ENCODE measurements at places on chromosomes 7 and 10.

DNA sequence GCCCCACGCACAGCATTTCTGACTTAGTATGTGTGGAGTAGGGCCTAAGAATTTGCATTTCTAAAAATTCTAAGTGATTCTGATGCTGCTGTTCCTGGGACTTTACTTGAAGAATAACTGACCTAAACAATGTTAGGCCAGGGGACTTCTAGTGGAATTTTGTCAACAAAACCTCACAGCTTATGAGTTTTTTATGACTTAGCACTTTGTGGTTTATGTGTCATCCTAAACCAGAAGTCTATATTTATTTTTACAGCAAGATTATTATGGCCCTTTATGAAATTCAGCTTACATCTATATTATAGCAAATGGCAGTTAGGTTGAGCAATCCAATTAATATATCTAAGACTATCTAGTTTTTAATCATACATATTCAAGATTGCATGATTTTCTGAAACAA is 24.6 kb upstream of the BET1 start:
- DNase-seq = no peak

GRCh38 chr10:74822101-74822500 is 4.3 kb upstream of the KAT6B start:
- DNase-seq = no peak

DNA sequence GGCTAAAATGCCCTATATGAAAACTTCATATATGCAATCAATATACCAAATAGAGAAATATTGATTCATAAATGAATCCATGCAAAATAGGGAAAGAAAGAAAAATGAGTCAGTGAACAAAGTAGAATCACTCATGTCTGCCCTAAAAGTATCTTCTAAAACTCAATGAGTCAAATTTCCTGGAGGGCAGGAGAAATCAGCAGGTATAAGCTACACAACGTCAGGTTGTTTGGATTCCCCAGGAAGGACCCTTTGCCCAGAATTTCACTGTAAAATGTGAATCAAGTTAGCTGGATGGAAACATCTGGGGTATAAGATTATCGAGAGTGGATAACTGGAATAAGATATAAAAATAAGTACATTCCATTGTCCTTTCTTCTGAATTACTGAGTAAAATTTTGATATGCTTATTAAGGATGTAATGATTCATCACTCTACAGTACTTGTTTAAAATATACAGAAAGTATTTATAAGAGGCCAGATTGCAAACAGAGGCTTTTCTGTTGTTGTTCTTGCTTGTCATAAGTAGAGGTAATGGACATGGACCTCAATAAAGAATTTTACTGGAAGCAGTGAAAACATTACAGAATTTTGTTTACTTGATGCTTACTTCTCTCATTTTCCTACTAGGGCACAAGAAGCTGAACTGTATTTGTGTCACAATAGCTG is 99.0 kb downstream of the AGMO start:
- DNase-seq = no peak

GRCh38 chr7:139714163-139714901 is 63.5 kb downstream of the HIPK2 start:
- DNase-seq = no peak

GRCh38 chr10:63707254-63707910 is 186.2 kb downstream of the REEP3 start:
- no peak for DNase-seq

DNA sequence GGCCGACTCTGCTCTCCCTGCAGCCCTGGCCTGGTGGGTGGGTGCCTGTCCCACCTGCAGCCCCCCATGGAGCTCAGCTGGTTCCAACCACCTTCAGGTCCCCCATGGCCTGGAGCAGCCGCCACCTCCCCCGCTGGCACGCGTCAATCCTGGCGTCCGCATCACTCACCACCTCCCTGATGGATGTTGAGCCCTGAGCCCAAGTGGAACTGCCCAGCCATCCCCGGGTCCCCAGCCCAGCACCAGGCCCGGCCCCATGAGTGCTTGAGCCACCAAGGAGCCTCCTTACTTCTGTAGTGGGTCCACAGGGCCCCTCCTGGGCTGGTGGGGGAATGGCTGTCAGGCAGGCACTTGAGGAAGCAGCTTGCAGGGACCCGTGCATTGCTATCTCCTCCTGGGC is 14.6 kb downstream of the AGAP3 start:
- no peak for DNase-seq

DNA sequence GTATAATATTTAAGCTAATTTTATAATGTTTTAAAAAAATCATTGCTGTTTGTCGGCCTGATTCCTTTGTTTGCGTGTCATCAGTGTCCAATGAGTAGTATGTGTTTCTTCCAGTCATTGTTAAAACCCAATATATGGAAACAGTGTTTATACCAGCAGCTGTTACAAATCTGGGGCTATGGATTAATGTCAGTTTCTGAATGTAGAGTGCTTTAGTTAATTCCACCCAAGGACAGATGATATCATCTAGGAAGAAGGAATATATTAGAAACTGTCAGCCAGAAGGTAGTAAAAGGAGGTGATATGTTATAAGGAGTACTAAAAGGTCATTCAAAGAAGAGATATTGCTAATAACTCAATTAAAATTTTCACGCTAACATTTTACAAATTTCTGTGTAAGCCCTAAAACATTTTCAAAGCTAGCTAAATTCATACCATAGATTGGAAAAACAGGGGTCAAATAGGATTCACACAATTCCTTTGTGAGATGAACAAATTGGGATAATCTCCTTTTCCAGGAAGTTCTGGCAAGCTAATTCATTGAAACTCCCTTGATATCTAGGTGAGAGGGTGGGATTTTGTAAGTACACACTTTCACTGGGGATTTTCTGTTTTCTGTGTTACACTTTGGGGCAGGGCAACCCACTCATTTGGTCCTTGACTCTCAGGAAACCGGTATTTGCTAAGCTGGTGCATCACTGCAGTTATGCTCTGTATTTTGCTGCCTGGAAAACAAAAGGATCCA is 448.8 kb downstream of the LRMDA start:
- no peak for DNase-seq

- DNase-seq = no peak
Observed at GRCh38 chr10:63421591-63421990, 44.2 kb downstream of the JMJD1C start.

- no peak for DNase-seq
Observed at GRCh38 chr10:1020958-1021357, 4.7 kb downstream of the IDI2 start.

- no peak for DNase-seq
Observed at GRCh38 chr7:30862995-30863705, 48.5 kb upstream of the AQP1 start.

- no peak for DNase-seq
Observed at GRCh38 chr7:36312064-36312914, 77.4 kb upstream of the ANLN start.

DNA sequence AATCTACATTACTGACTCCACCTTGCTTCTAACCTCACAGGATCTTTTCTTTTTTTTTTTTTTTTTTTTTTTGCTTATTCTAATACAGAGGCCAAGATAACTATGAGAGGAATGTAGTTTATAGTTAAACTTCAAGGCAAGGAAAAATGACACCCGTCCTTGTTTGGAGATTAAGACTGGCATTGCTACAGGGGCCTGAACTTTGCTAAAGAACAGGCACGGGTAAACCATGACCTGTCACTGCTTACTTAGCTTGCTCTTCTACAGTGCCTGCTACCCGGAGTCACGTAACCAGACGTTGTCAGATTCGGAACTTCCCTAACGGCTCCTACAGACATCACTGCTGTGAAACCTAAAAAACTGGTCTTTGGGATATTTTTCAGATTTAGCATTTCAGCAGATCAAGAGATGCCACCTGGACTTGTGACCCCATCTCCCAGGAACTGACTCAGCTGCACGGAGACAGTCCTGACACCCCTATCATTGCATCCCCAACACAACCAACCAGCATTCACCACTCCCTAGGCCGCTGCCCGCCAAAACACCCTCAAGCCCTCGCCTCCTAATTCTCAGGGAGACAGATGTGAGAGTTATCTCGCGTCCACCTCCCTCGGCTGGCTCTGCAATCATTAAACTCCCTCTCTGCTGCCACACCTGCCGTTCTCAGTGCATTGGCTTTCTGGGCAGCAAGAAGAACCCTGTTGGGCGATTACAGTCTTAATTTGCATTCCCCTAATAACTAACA is 27.5 kb downstream of the MAD1L1 start:
- no peak for DNase-seq

DNA sequence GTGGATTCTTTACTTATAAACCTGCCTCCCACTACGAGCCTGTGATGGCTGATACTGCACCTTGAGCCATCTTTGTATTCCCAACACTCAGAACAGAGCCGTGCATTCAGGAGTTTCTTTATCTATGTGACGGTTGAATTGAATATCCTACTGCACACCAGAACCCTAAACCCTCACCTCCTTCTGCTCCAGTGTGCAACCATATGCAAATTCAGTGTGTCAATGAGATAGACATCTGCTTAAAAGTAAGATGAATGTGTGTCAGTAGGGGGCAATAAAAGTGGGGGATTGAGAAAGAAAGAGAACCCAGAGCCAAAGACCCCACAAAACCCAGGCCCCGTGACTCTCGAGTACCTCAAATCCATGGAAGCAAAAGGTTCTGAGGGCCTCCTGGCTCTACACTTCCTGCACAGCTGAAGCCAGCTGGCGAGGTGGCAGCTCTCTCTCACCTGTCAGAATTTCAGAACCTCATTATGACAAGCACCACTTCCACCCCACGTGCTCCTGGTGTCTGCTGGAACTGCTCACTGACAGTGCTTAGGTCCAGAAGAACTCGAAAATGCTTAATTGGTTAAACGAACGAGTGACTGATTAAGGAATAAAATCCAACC is 143.3 kb upstream of the GPR26 start:
- DNase-seq = no peak

DNA sequence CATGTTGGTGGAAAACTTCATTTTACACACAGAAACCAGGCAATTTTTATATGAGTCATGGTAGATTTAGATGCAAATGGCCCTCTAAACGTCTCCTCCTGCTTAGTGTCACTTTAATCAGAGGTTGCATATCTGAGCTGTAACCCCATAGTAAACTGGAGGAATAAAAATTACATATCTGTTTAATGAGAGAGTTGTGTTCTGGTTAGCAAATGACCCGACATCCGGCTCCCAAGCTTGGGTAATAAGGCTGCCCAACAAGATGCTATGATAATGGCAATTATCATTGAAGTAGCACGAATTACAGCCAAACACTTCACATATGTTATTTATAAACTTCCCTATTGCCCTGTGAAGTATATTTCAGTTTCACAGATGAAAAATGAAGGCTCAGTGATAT is 10.6 kb upstream of the ADAM12 start:
- no peak for DNase-seq

DNA sequence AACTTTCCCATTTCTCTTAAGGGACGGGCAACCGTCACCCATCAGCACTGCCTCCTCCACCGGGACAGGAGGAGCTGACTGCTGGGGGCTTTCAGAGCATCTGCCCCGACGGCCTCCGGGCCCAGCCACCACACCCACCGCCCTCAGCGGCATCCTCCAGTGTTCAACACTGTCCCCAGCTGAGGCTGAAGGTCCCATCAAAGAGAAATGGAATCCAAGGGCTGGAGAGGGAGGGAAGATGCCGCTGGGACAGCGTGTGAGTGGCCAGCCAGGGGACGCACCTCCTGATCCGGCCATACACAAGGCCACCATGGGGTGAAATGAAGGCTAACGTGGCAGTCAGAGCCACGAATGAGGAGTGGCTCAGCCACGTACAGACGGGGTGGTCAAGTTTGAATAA is 153.6 kb upstream of the PPP2R2D start:
- no peak for DNase-seq

DNA sequence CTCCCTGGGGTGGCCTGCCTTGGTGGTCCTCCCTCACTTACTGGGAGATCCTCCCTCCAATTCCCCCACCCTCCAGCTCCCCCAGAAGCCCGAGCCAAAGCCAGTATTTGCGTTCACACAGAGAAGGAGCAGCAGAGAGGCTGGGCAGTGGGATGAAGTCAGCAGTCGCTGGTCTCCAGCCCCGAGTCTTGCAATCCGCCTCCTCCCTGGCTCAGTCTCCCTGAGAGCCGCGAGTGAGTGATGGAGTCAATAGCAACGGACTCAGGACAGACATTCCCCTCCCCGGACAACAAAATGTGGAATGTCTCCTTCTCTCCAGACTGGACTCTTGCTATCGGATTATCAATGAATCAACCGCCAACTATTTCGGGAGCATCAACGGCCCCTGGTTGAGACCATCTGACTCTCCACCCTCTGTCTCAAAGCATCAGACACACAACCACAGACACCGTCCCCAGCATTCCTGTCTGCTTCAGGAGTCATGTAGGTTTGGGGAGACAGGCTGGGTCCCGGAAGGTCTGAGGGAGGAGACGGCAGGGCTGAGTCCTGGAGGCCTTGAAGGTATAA is 178.4 kb downstream of the SH3PXD2A start:
- DNase-seq = no peak

GRCh38 chr10:69145329-69145728 is 21.4 kb downstream of the VPS26A start:
- DNase-seq = no peak

- DNase-seq = no peak
Observed at GRCh38 chr10:131928248-131929095, 27.7 kb downstream of the PPP2R2D start.

GRCh38 chr10:119454316-119454715 is 88.2 kb downstream of the RGS10 start:
- DNase-seq = no peak

DNA sequence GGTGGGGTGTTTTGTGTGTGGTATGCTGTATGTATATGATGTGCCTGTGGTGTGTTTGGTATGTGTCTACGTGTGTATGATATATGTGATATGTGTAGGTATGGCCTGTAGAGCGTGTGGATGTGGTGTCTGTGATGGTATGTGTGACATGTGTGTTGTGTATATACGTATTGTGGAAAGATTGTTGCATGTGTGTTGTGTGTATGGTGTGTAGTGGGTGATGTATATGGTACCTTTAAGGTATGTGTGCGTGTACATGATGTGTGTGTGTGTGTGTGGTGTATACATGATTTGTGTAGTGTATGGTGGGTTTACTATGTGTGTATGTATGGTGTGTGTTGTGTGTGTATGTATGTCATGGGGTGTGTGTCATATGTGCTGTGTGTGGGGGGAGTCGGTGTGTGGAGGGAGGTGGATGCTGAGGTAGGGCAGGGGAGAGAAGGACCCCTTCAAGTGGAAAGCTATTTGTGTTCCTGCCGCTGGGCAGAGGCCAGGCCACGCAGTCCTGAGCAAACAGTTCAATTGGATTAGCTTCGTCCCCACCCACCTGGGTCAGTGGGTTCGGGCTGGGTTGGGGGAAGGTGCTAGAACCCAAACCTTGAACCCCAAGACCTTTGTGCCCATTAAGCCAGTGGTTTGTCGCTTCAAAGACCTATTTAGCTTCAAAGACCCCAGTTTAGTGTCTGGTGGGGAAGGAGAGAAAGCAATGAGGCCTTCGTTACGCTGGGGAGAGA is 1.9 kb upstream of the TRPV6 start:
- no peak for DNase-seq

- peak; percentile 25 for DNase-seq
Observed at GRCh38 chr7:50793120-50793946, 10.6 kb upstream of the GRB10 start.

GRCh38 chr7:28684650-28685241 is 272.4 kb downstream of the CREB5 start:
- DNase-seq = no peak

GRCh38 chr7:79982141-79982770 is 152.4 kb upstream of the GNAI1 start:
- DNase-seq = no peak

All from progenitor cell of endocrine pancreas (in vitro differentiated cells).